ENCODE measurements at places on chromosomes 6 and 20.
A peak's percentile ranks its signal among the peaks of the same experiment; 100 is the strongest.

GRCh38 chr6:56246881-56247653, at the start of gene COL21A1:
Gene COL21A1, minus strand, starts transcription at chr6:56247580. Its CDS starts 64,962 bp downstream, at chr6:56182618.
- H3K27ac ChIP-seq = no peak within 1 kb of the TSS
- no peaks in the 10 kb centered on the region for H3K36me3 ChIP-seq
- H3K27me3 ChIP-seq = no peaks in the 10 kb centered on the region
- DNase-seq = no peak
- peaks cover 29% of the 10 kb centered on the region for H3K4me1 ChIP-seq

DNA sequence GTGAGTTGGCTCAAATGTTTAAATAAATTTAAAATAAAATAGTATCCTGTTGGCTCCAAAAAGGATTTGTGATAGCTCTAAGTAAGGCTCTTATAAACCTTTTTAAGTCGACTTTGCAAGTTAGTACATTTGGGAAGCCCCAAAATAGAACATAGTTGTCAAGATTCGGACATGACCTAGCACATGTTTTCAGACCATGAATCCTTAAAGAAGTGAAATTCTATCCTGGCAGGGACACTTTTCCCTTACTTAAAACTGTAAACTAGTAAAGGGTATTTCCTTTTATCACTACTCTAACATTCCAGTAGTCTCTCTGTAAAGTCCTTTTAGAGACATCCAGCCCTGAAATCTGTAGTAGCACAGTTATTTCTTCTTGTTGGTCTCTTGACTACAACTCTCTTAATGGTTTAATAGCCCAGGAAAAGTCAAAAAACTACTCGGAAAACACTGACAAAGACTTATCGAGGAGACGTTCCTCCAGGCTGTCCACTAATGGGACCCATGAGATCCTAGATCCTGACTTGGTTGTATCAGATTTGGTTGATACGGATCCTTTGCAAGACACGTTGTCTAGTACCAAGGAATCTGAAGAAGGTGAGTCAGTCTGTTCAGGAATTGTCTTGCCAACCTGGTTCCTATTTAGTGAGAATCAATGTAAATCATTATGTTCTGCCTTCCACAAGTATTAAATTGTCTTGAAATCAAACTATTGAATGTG, 83.6 kb downstream of the SCAND1 start:
- peak overlapping the region; percentile 15 for H3K4me3 ChIP-seq
- peaks cover 55% of the 10 kb centered on the region for H3K4me1 ChIP-seq
- no peaks in the 10 kb centered on the region for H3K27me3 ChIP-seq
- peaks cover 43% of the 10 kb centered on the region for H3K36me3 ChIP-seq
- H3K27ac ChIP-seq = peak overlapping the region; percentile 100

DNA sequence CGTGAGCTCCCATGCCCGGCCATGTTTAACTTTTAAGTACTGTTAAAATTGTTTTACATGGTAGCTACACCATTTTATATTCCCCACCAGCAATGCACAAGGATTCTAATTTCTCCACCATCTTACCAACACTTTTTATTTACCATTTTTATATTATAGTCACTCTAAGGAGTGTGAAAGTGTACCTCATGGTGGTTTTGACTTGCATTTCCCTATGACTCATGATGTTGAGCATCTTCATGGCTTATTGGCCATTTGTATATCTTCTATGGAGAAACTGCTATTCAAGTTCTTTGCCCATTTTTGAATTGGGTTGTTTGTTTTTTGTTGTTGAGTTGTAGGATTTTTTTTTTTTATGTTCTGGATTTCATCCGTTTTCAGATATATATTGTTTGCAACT, 15.6 kb upstream of the BPHL start:
- DNase-seq = no peak
- H3K4me3 ChIP-seq = no peak overlapping the region
- no peaks in the 10 kb centered on the region for H3K27me3 ChIP-seq
- H3K36me3 ChIP-seq = peaks cover 53% of the 10 kb centered on the region
- no peaks in the 10 kb centered on the region for H3K4me1 ChIP-seq
- no peak overlapping the region for H3K27ac ChIP-seq

DNA sequence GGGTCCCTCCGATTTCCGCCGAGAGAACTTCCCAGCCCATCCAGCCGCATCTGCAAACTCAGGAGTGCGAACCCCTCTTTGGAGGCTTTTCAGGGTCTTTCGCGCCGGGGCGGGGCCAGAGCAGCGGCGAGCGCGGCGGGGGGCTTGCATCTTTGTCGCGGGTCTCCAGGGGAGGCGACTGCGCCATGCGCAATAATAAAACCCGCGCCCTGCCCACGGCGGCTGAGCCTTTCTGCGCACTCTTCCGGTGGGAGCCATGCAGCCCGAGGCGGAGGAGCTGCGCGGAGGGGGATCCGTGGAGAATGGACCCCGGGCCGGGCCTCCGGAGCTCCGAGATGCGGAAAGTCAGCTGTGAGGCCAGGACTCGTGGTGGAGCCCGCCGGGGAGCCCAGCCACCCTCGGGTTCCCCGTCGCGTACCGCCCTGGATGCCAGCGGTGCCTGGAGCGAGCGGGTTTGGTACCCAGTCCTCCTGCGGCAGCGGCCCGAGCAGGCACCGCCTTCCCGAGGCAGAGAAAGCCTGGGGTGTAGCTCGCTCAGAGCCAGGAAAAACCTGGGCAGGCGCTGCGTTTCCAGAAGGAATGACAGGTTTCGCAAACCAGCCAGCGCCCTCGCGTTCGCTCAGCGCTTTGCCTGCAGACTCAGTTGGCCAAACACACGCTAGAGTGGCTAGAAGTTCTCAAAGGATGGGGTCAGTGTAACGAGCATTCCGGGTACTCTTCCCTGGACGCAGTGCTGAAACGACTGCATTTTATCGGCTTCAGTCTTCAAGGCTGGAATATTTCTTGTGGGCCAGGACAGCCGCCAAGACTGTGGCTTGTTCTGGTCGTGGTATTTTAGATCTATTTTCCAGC, 1.2 kb downstream of the AKAP12 start:
- no peaks in the 10 kb centered on the region for H3K4me1 ChIP-seq
- H3K4me3 ChIP-seq = peak overlapping the region; percentile 45

GRCh38 chr20:31566319-31566657, 38.8 kb upstream of the ID1 start:
- no peak for DNase-seq
- peaks cover 72% of the 10 kb centered on the region for H3K36me3 ChIP-seq
- peak overlapping the region; percentile 5 for H3K4me3 ChIP-seq
- H3K4me1 ChIP-seq = peaks cover 44% of the 10 kb centered on the region

- DNase-seq = no peak
- H3K27ac ChIP-seq = no peak overlapping the region
- no peak overlapping the region for H3K4me3 ChIP-seq
- H3K27me3 ChIP-seq = no peaks in the 10 kb centered on the region
- H3K4me1 ChIP-seq = no peaks in the 10 kb centered on the region
Measured at GRCh38 chr6:83153883-83154521, 39.1 kb downstream of the PGM3 start.

DNA sequence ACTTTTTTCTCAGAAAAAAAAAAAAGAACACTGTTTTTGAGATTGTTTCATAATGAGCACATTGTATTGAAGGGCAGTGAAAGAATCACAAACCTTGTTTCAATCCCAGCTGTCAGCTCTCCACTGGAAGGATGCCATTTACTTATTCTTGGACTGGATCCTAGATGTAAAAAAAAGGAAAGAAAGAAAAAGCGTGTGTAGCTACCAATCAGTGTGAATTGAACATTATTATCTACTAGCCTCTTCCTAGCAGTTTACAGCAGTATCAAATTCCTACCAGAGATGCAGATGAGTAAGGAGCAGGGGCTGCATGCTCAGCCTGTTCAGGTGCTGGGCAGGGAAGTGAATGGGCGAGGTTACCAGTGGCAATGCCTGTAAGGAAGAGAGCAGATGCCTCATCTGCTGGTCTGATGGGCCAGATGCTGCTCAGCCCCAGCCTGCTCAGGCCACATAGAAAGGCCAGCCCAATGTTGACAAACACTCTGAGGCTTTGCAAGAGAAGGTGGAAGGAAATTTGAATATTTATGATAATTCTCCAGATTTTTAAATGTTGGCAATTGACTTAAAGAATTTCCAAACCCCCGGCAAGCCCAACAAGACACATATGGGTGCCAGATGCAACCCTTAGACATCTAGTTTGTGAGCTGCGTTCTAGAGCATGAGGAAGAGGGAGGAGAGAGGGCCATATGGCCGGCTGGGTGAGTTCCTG, 189.5 kb downstream of the IBTK start:
- no peaks in the 10 kb centered on the region for H3K36me3 ChIP-seq
- no peaks in the 10 kb centered on the region for H3K4me1 ChIP-seq
- H3K4me3 ChIP-seq = no peak overlapping the region

DNA sequence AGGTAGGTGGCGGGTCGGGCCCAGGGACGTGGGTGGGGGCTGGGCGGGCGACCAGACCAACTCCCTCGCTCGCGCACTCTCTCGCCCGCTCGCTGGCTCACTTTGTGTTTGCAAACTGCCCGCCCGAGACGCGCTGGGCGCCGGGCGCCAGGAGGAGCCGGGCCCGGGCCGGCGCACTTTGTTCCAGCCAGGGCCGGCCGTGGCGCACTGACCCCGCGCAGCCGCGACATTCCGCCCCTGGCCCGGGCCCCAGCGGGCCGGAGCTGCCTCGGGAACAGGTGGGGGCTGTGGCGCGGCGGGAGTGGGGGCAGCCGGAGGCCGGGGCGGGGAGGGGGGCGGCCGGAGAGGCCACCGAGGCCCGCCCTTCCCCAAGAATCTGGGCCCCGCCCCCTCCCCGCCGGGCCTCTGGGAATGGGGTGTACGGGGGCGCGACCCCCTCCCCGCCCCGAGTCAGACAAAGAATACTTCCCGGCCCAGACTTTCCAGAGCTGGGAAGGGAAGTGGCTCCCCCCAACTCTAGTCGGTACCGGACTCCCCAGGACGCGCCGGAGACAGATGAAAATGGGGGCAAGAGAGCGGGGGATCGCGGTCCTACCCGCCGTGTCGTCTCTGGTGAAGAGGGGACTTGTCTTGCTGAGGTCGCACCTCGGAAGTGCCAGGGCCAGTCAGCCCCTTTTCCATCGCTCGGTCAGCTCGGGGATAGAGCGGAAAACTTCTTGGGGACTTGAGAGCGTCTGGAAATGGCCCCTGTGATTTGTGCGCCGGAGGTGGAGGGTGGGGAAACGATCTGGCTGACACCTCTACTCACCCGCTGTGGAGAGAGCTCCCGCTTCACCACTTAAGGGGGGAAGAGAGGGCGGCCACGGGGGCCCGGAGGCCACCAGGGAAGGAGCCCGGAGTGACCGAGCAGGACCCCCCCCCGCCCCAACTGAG, 951 bp downstream of the FOXP4 start:
- H3K36me3 ChIP-seq = peaks cover 3% of the 10 kb centered on the region
- H3K27ac ChIP-seq = peak overlapping the region; percentile 57
- peak overlapping the region; percentile 99 for H3K4me3 ChIP-seq
- H3K4me1 ChIP-seq = no peaks in the 10 kb centered on the region
- DNase-seq = no peak
- H3K27me3 ChIP-seq = no peaks in the 10 kb centered on the region

DNA sequence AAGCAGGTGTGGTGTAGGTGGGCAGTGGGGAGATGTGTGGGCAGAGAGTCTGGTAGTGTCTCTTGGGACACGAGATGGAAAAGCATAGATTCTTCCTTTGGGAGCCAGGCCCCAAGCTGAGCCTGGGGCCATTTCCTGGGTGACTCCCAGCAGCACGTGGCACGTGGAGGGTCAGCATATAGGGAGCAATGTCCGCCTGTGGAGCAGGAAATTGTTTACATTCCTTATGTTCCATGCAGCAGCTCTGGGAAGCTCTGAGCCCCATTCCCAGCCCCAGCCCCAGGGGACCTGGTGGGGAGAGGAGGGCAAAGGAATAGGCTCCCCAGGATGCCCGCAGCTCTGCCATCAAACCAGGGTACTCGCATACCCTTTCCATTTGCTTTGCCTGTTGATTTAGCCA, 57.6 kb downstream of the DAAM2 start:
- H3K4me1 ChIP-seq = no peaks in the 10 kb centered on the region
- no peak overlapping the region for H3K27ac ChIP-seq
- no peak overlapping the region for H3K4me3 ChIP-seq
- H3K27me3 ChIP-seq = no peaks in the 10 kb centered on the region

DNA sequence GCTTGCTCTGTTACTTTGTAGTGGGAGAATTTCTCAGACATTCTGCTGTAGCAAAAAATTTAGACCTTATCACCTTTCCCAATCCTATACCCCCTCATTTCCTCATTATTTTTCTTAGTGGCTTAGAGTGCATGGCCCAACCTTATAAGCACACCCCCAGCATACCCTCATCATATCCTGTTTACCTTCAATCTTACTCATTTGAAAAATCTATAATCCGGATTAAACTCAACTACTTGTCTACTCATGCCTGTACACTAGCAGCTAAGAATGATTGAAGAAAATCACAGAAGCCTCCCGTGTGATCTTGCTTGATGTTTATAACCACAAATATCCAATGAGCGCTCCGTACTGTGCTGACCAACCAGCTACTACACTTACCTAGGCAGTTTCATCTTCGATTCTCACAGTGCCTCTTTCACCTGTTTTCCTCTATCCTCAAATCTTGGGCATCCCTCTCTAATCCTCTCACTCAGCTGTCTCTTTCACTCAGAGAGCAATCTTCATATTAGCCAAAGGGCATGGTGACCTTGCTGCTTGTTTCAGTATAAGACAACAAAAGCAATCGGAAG, 36.6 kb downstream of the AIG1 start:
- no peak overlapping the region for H3K27ac ChIP-seq
- no peak for DNase-seq
- no peaks in the 10 kb centered on the region for H3K36me3 ChIP-seq
- H3K4me1 ChIP-seq = peaks cover 6% of the 10 kb centered on the region

DNA sequence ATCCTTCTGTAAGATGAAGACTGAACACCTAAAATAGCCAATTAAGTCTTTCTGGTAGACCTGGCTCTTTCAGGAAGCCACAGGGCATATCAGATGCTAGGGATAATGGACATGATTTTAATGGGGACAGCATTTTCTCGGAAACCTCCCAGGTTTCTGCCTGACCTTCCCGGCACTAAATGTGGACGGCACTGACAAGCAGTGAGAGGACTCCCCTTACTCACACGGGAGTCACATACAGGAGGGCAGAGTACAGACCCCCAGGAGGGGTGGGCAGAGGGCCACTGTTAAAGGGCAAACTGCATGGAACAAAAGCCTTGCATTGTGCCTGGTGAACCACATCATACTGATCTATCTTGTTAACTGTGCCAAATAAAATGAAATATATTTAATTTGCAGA, 19.9 kb downstream of the PSMG4 start:
- no peak overlapping the region for H3K27ac ChIP-seq
- H3K36me3 ChIP-seq = no peaks in the 10 kb centered on the region
- DNase-seq = no peak
- H3K4me3 ChIP-seq = no peak overlapping the region

DNA sequence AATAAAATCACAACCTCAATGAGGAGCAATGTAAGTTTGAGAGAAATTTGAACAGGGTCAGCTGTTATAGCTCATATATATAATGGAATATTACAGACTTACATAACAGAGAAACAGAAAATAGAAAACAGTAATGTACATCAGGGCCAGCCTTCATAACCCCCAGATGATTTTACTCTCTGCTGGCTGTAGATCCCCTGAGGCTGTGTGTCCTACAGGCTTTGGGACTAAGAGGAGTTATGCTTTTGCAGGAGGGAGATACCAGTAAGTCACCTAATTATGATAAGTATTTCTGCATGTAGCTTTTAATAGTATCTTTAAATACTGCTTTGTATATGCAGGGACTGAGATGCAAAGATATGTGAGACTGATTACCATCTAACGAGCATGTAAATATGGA, 105.8 kb upstream of the ASCC3 start:
- H3K36me3 ChIP-seq = no peaks in the 10 kb centered on the region
- no peaks in the 10 kb centered on the region for H3K4me1 ChIP-seq
- H3K4me3 ChIP-seq = no peak overlapping the region
- DNase-seq = no peak
- no peaks in the 10 kb centered on the region for H3K27me3 ChIP-seq

GRCh38 chr6:32796848-32797776, 19.7 kb downstream of the HLA-DOB start:
- H3K27me3 ChIP-seq = peaks cover 35% of the 10 kb centered on the region
- no peak overlapping the region for H3K27ac ChIP-seq
- no peak for DNase-seq
- no peaks in the 10 kb centered on the region for H3K4me1 ChIP-seq

All from RWPE2 (cell line).